ENCODE measurements at places on chromosomes 3 and 15.

DNA sequence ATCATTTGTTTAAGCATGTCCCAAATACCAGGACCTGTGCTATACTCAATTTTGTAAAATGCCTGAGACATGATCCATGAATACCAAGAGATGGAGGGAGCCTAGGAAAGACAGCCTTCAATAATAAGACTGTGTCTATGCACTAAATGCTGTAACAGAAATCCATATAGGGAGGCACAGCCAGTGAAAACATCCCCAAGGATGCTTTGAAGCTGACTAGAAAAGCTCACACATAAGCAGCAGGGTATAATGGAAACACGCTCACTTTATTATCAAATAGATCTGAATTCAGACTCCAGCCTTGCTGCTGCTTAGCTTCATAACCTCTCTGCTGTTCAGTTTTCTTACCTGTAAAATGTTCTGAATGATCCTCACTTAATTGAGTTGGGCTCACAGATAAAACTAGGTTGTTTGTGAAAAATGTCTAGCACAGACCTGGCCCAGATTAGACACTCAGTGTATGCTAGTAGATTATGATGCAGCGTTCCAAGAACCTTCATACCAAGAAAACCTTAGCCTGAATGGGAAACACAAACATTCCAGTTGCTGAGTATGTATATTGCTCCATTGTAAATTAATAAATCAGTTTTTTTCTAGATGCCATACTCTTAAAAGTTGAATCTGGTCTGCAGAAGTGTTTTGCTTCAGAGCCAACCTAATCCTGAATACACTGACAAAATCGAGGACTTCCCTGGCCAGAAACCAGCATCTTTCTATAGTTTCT lies 3.8 kb upstream of the LARP6 start:
- DNase-seq: no peak

- DNase-seq: no peak
Observed at GRCh38 chr3:20574746-20575145, 388.7 kb upstream of the SGO1 start.

GRCh38 chr3:111351334-111351733 lies 190.7 kb upstream of the CD96 start:
- no peak for DNase-seq

DNA sequence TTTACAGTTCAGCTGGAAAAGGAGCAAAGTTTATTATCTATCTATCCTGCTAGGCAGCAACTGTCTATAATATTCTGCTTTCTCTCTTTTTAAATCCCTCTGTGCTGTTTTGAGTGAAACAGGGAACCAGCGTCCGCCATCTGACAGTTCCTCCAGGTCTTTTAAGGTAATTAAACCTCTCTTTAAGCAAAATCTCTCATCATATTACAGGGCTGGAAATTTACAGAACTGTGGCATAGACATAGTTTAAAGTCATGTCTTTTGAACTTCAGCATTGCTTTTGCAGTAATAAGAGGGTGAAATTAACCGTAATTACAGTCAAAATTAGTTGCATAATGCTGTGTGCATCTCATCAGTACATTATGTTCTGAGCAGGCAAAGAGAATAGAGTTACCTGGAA lies 263.4 kb upstream of the KCNMB2 start:
- DNase-seq: no peak

GRCh38 chr15:79003896-79004295 lies 59.0 kb upstream of the CTSH start:
- DNase-seq: no peak

DNA sequence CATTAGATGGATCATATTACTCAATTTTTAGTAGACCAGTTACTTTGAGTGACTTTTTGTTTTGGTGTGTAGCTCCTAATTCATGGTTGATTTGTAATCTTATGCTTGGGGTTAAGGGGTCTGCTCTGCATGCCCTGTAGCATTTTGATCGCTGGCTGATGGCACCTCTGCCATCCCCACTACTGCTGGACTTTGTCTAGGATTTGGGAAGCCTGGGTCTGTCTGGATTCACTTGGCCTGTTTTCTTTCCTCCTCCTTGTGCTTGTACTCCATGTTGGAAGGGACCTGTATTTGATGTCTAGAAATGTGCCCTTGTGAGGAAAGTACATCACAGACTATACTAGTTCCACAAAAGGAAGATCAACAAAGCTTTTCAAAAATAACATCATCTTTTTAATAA lies 154.1 kb downstream of the FNDC3B start:
- no peak for DNase-seq

DNA sequence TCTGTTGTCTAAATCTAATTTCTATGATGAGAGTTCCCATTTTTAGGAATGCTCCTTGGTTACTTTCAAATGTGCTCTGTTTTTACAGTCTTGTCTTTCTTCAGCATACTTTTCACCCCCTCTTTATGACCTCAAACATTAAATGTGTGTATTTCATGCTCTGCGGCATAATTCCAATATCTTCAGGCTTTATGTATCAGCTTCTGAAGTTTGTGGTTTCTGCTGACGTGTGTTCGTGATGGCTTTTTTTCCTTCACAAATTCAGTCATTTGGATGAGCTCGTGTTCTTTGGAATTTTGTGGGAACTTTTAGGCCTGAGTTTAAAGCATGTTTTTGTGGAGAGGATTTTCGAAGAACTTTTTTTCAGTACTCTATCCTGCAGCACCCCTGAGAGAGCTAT lies 97.7 kb upstream of the CHRNA7 start:
- DNase-seq: no peak

DNA sequence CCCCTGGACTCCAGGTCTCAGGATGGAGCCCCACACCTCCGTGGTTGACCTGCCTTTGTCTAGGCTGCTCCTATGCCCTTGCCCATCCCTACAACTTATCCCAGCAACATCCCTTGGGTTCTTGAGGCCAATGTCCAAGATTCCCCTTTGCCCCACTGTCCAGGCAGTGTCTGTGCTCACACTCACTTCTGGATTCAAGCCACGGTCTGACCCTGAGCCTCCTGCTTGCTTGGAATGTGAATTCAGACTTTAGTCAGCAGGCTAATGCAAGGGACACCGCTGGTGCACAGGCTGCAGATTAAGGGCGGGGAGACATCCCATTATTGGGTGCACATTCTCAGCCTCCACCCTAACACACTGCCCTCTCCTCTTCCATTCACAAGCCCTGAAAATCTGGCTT lies 154.1 kb downstream of the WNT5A start:
- no peak for DNase-seq

GRCh38 chr3:66858656-66859381 lies 139.3 kb upstream of the KBTBD8 start:
- no peak for DNase-seq

GRCh38 chr3:194492001-194492400 lies 5.2 kb upstream of the ATP13A3 start:
- DNase-seq: peak; percentile 37

DNA sequence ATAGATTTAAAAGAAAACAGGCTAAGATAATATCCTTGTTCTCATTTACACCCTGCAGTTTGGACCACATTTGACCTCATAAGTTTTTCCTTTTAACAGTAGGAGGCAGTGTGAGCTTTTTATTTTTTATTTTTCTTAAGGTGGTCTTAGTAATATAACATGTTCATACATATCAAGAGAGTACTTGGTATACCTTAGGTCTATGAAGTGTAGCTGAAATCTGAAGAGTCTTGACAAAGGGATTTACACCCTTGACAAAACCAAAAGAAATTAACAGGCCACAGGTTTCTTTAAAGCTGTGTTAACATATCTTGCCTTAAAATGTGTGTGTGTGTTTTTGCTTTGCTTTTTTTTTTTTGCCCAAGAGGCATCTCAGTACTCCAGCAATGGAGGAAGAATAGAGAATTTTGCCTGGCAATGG lies 3.2 kb downstream of the RAP2B start:
- peak; percentile 78 for DNase-seq

- peak; percentile 13 for DNase-seq
Observed at GRCh38 chr3:12965999-12966846, 107.0 kb downstream of the IQSEC1 start.

- no peak for DNase-seq
Observed at GRCh38 chr3:114627770-114628169, 333.9 kb downstream of the TIGIT start.

DNA sequence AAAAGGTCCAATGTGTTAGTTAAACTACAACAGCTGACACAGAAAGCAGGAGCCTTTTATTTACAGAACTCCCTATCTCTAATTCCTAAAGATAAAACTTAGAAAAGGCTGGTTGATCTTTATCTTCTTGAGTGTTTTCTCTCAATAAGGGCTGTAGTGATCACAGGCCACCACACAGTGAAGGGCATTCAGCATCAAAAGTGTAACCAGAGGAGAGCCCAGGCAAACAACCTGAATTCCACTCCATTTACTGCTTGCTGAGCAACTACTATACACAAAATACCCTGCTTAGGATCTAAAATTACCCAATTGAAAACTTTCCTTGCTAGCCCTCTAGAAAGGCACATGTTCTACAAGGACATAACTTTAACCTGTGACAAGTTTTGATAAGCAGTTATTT lies 122.7 kb downstream of the MEIS2 start:
- DNase-seq: no peak

GRCh38 chr15:39942101-39942752 lies 8.3 kb downstream of the EIF2AK4 start:
- no peak for DNase-seq

DNA sequence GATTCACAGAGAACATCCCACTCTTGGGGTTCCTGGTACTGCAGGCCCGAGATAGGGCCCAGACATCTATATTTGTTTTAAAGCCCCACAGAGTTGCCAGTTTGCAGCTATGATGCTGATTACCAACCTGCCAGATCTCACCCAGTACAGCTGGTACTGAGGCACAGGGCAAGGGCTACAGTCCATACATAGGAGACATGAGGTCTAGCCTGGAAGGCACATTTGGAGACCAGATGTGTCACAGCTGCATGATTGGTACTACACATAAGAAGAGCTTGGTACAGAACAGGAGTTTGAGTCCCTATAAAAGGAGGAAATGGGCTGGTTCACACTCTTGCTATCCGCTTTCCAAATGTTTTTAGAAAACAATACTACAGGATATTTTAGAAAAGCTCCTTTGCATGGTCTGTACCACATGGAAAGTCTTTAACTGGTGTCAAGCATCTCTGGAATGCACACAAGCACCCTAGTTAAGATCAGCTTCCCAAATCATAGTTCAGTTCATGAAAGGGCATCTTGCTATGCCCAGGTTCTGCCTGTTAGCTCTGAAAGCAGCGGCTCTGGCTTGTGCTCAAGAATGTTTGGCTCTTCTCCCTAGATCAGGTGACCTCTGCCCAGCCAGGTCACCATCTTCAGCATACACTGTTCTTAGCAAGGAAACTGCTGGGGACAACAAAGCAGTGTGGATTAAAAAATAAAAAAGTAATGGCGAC lies 20.6 kb downstream of the MTMR14 start:
- DNase-seq: no peak

DNA sequence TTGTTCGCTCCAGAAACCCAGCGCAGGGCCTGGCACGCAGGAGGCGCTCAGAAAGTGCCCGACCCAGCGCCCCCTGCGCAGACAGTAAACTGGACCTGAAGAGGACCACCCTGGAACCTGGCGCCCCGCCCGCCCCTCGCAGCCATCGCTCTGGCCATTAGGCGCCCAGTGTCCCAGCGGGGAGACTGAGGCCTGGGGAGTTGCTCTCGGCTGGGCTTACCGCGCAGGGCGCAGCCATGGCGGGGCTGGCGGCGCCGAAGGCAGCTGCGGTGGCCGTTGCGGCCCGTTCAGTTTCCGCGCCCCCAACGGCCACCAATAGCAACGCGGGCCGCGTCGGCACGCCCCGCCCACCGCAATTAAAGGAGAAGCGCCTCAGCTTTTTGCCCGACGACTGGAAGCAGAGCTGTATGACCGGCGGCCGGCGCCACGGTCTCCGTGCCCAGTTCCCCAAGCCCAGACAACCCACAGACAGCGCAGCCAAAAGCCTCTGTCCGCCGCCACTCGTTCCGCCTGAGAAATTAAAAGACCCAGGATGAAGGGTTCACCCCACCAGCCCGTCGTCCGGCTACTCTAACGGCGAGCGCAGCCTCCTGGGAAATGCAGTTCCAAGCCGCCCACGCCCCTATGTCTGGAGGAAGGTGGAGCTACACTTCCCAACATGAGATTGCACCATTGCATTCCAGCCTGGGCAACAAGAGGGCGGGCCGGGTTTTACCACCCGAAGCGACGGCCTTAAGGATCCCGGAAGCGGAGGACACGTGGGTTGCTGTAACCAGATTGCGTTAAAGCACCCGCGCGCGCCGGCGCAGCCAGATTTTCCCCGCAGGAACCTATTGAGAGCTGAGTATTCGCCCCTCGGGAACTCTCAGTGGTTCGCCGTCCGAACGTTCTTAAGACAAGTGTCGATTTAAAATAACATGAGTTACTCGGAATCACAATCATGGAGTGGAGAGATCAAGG lies at the start of gene POC1A:
Gene POC1A, minus strand, starts transcription at position 289 of the 960 bp plus-strand sequence. Its CDS starts 51 bp downstream, at position 238.
- peak; percentile 98 for DNase-seq

- no peak for DNase-seq
Observed at GRCh38 chr15:93073465-93073952, 15.5 kb downstream of the RGMA start.

DNA sequence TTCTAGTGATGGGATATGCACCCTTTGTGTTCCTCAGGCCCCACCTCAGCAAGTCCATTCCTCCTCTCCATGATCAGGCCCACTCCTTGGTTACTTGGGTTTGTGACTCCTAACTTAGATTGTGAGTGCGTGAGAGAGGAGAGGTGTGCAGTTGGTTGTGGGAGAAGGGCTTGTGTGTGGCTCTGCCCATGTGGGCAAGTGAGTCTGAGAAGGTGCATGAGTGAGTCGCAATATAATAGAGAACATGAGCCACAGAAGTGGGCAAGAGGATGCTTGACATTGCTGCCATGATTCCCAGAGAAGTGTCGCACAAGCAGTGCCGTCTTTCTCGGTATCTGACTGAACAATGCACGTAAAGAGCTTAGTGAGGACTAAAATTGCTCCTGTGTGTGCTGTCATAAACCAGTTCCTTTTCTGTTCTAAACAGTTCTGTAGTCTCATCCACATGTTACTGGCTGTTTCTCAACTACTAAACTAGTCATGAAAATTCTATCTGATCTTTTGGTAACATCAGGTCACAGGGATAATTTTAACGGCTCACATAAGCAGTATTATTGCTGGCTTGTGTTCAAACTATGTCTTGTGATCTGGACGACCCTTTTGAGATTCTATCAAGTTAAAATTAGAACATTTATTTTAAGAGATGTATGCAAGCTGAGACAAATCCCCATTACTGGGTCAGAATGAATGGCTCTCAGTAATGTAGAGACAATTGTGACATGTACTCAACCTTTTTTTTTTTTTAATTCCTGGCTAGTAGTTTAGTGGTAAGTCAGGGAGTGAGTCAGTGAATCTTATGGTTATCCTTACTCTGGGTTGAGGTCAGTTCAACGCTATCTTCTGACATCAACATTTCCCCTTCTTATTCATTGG lies 25.6 kb downstream of the GYG1 start:
- no peak for DNase-seq

- DNase-seq: no peak
Observed at GRCh38 chr3:5480190-5480589, 292.7 kb downstream of the EDEM1 start.

Data from KBM-7 (cell line).